Stromal cell of bone marrow (primary cell): ENCODE measurements at places on chromosomes 11 and 22.

DNA sequence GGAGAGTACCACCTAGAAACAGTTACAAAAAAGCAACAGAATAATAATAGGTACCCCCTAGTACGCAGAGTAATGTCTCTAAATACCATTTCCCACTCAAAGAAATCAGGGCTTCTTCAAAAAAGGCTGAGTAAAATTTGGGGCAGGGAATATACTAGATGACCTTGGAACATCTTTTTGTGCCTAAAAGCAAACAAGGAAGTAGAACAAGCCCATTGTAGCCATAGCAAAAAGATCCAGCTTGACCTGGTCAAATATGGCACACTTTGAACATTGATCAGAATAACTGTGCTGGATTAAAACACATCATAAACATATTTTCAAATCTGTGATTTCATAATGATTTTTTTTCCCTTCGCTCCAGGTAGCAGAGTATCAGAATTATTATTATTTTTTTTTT, 91.5 kb downstream of the YAP1 start:
- DNase-seq: no peak

DNA sequence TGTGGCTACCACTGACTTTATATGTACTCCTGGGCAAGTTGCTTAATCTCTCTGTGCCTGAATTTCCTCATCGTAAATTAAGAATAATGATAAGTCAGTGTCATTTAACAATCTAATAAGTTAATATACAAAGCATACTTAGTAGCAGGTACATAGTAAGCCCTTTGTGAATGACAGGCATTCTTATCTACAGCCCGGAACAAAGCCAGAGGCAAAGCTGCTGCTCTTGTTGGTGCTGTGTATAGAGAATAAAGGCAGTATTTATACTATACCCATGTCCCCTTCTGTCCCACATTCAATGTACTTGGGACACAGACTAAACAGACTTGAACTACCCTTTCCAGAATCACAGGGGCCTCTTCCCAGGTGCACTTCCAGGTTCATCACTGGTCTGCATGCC, 229.7 kb upstream of the NCAM1 start:
- no peak for DNase-seq

GRCh38 chr11:1926156-1927025, 6.9 kb downstream of the TNNT3 start:
- DNase-seq: no peak

GRCh38 chr22:47474895-47475294, 712.4 kb downstream of the TBC1D22A start:
- DNase-seq: no peak

GRCh38 chr22:38828191-38828590, 15.6 kb downstream of the NPTXR start:
- no peak for DNase-seq

- DNase-seq: peak; percentile 9
These were observed 42.1 kb upstream of the ISX start for GRCh38 chr22:35023692-35024363.

DNA sequence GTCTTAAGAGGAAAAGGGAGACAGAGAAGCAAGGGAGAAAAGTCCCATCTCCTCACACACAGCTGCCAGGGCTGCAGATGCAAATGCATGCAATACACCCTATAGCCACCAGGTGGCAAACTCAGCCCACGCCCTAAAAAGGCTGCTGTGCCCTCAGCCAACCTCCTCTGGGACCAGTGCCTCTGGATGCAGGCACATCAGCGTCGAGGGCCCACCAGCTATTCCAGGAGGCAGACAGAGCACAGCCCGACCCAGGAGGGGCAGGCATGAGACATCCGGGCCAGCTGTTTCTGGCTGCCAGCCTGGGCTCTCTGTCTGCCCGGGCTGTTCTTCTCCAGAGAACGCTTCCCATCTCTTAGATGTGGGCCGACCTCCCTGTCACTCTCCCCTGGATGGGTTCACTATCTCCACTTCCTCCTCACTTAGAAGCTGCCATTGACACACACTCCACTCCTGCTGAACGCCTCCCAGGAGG, 39.7 kb downstream of the TPBGL start:
- DNase-seq: peak; percentile 35

DNA sequence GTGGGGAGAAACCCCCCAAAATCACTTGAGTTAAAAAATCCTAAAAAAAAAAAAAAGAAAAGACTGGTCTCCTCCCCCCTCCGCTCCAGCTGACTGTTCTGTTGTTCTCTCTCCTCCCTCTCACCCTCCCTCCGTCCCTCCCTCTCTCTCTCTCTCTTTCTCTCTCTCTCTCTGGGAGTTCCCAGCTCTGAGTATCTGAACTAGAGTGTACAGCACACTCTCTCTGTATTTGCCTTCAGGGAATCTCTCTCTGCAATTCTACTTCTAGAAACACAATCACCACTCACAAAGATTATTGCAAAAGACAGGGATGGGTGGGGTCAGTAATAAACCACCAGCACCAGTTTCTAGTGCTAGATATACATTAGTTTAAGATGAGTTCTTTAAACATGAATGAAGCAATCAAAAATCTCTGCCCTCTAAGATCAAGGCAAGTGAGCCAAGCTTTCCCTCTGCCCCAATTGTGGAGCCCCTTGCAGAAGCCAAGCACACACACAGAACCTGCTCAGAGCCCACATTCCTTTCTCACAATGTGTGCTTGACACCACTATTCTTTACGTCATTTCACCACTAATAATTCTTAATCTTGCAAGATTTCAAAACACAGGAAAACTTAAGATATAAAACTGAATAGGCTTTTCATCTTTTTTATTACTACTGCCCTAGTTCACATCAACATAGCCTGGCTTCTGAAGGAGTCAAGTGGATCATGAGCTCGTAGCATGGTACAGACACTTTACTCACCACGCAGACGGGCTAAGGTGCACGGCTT, 133.5 kb downstream of the RBFOX2 start:
- peak; percentile 79 for DNase-seq
